Sigmoid colon (tissue), 7 donors: ENCODE measurements at places on chromosomes 12 and 14. TPM values are rescaled to one million over a fixed set of nuclear protein-coding genes. Genes with fewer than 3 reads are reported as not detected.

PZP gene
- total RNA-seq, result 0.28 TPM

GRCh38 chr14:98622208-98623051 is 649.6 kb downstream of the BCL11B start:
- DNase-seq, result no peak

DNA sequence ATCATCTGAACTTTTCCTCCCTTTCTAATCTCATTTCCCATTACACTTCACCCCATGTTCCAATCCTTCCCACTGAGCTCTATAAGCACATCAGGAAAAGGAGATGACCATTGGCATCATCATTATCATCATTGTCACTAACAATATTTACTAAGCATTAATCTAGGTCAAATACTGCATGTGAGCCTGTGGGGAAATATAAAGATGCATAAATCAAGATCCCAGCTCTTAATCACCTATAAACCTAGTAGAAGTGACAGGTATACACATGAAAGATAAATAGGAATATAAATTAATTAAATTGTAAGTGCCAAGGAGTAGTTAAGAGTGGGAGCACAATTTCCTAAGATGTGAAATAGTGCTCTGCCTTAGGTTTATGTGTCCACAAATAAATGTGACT is 100.6 kb downstream of the OTOGL start:
- DNase-seq, result no peak

DNA sequence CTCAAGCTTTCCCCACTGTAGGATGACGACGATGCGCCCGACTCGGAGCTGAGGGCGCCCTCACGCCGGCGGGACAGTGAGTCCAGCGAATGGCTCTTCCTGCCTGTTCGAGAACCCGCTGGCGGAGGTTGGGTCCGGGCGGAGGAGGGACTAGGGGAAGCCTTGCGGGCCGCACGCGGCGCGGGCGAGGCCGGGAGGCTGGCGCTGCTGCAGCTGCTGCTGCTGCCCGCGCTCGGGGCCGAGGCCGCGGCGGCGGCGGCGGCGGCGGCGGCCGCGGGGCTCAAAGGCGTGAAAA is 1.9 kb downstream of the CCDC177 start:
- no peak for DNase-seq

DNA sequence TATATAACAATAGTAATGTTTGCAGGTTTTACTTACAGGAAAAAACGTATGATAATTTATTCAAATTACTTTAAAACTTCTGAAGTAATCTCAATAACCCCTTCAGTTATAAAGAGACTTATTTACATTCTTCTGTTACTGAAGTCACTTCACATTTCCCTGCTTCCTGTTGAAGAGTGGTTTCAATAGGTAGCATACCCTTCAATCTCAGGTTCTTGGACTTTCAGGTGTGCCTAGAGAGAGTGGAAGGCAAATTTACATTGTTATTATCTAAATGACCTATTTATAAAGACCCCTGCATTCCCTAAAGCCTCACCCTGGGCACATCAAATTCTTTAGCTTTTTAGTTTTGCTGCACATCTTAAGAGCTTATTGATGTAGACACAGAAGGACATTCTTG is 137.6 kb upstream of the AEBP2 start:
- DNase-seq, result no peak

GRCh38 chr12:53980104-53980801 is 4.7 kb upstream of the HOXC10 start:
- DNase-seq, result no peak

LYZ gene
- total RNA-seq, result 28.0 TPM

DNA sequence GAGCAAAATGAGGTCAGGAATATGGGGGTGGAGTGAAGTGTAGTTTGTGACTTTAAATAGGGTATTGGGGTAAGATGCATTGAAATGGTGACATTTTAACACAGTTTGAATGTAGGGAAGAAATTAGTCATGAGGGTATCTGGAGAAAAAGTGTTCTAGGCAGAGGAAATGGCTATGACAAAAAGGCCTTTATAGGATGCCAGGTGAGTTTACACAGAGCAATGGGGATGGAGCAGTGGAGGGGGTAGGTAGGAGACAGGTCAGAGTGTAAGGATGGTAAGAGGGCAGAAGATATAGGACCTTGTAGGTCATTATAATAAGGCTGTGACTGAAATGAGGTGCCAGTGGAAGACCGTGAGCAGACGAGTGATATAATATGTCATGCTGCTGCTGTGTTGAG is 30.4 kb downstream of the HEATR5A start:
- DNase-seq, result no peak

LIN7A gene
- 4.6 TPM for total RNA-seq

DNA sequence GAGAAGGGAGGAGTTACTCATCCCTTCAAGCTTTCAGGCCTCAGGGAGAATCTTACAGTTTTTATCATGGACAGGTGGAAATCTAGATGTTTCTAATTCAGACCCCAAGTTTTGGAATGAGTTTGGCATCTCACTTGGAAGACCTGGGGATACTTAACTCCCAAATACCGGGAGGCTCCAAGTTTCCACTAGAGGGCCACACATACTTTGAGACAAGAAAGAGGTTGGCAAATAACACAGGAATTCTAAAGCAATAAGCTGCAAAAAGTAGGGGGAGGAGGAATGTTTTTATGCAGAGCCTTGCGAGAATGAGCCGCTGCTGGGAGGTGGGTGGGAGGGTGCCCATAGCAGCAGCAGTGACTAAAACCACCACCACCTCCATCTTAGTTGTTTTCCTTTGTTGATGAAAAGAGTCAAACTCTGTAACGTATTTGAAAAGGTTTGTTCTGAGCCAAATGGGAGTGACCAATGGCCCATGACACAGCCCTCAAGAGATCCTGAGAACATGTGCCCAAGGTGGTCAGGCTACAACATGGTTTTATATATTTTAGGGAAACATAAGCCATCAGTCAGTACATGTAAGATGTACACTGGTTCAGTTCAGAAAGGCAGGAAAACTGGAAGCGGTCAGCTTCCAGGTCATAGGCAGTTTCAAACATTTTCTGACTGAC is 34.2 kb upstream of the RNASE1 start:
- no peak for DNase-seq

CRIP1 gene
- 4.9 TPM for total RNA-seq

DNA sequence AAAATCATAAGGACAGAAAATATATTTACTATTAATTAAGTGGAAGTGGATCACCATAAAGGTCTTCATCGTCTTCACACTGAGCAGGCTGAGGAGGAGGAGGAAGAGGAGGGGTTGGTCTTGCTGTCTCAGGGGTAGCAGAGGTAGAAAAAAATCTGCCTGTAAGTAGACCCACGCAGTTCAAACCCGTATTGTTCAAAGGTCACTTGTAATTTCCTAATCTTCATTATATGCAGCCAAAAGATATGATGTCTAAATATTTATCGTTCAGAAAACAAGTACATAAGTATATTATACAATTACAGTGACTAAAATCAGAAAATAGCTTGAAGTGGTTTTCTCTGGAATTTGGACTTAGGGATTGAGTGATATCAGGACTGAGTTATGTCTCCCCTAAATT is 72.1 kb downstream of the GTF2A1 start:
- DNase-seq, result no peak

DNA sequence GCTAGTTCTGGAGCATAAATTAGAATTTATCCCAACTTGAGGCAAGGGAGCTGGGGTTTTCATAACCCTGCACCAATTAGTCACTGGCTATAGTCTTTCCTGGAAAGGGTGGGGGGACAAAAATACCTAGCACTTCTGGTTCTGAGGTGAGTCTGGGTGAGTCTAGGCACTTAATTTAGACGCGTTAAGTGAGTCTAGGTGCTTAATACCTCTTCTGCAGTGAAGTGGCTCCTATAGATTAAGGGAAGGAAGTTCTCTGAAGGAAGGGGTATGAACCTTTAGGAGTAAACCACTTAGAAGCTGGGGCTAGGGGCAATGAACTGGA is 251.7 kb downstream of the EFCAB11 start:
- no peak for DNase-seq

DNA sequence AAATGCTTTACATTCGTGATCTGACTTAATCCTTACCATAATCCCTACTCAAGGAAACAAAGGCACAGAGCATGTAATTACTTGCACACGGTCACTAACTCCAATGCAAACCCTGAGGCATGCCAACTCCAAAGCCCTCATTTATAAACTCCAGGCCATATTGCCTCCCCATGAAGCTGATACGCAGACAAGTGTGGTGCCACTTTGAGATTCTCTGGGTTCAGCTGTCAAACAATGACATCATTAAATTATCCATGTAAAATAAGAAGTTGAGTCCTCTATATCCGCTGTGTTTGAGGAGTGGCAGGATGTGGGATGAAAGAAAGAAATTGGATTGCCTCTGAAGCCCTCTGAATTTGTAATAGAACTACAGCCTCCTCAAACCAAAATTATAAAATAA is 62.8 kb downstream of the ANO4 start:
- DNase-seq, result no peak

DNA sequence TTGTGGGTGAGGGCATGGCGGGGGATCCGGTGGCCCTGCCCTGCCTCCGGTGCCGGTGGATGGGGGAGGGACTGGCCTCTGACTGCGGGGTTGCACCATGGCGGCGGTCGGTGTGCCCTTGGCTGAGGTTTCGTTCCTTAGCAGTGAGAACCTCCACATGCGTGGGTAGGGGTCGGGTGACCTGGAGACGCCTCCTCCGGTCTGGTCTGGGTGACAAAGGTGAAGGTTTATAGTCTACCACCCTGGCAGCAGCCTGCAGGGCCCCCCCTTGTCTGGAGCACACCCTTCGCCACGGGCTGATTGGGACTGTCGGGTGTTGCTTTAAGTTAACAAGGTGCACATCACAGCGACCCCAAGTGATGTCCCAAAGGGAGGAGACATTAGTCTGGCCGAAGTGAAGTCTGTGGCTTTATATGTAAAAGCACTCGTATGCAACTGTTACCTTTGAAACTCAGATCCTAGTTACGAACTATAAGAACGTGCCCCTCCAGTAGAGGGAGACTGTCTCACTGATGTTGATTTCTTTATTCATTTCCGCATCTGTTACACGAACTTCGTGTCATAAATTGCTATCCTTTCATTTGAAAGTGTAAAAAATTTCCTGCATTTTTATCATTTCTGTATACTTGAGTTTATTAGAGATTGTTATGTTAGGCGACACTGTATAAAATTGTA is 74.4 kb downstream of the WDR20 start:
- DNase-seq, result no peak

DNA sequence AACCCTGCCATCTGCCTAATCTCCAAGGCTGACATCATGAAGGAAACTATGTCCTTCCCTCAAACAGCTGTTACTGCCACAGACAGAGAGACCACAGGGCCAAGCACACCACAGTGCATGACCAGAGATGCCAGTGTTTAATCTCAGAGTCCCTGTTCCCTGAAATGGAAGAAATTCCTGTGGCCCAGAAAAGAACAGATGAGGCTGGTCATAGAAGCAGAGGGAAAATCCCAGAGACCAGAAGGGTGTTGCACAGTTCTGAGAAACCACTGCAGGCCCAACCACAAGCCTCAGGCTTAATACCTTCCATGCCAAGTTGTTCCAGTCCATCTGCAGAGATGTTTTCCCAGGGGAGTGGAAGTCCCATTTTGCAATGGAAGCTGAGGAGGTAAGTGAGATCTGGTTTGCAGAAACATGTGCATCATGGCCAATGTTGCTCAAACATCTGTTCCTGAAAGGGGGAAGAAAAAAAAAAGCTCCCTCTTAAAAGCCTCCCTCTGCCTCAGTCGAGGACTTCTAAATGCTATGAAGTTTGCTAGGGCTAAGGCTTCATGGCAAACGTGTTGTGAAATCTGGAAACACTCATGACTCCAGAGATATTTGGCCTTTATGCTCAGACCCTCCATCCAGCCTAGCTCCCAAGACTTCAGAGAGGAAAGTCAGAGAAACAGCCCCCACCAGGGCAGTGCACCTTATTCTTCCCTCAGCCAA is 98.6 kb downstream of the SCARB1 start:
- DNase-seq, result peak; percentile 87

CYP46A1 gene
- total RNA-seq, result 1.9 TPM

MIPOL1 gene
- 17.1 TPM for total RNA-seq

- DNase-seq, result no peak
Observed at GRCh38 chr14:59190372-59190771, 1.9 kb downstream of the DAAM1 start.

PTPN21 gene
- 13.7 TPM for total RNA-seq
